ENCODE measurements at places on chromosomes 5 and 9. TPM values are rescaled to one million over a fixed set of nuclear protein-coding genes. Genes with fewer than 3 reads are reported as not detected.

Gene GAPT
- total RNA-seq, result not detected

Gene LPCAT1
- total RNA-seq, result 23.4 TPM

Gene GTF3C5
- total RNA-seq, result 69.3 TPM

Gene PCDHB3
- total RNA-seq, result 4.5 TPM

Gene CDC26
- 33.2 TPM for total RNA-seq

Gene PROB1
- 1.4 TPM for total RNA-seq

Gene IL3
- total RNA-seq, result not detected

Gene PRELID2
- total RNA-seq, result 10.7 TPM

Gene FBP2
- total RNA-seq, result not detected

Gene ACTBL2
- not detected for total RNA-seq

Gene TRIM14
- 9.4 TPM for total RNA-seq

Gene DPYSL3
- 68.0 TPM for total RNA-seq

Gene GDA
- 1.0 TPM for total RNA-seq

Gene BAAT
- total RNA-seq, result not detected

Gene WDR38
- total RNA-seq, result not detected

Gene PRRX2
- 32.1 TPM for total RNA-seq

Gene THBS4
- total RNA-seq, result 376 TPM

Gene DRD1
- not detected for total RNA-seq

Gene REEP5
- total RNA-seq, result 101 TPM

Gene PCDHGB4
- total RNA-seq, result 12.0 TPM

Gene INSL4
- total RNA-seq, result not detected

Gene NAA35
- 24.1 TPM for total RNA-seq

Gene UNC5A
- total RNA-seq, result not detected

Gene LCN9
- total RNA-seq, result not detected

Gene MEIKIN
- not detected for total RNA-seq

Gene CARTPT
- not detected for total RNA-seq

Gene MCTP1
- total RNA-seq, result 46.1 TPM

Gene SLCO4C1
- total RNA-seq, result not detected

Gene GPR151
- total RNA-seq, result not detected

Gene ALDH1B1
- 15.3 TPM for total RNA-seq

Gene C9orf153
- 2.9 TPM for total RNA-seq

Gene ISL1
- total RNA-seq, result not detected

Gene SLIT3
- 19.3 TPM for total RNA-seq

Gene CTXN3
- total RNA-seq, result not detected

Gene TRMO
- 30.9 TPM for total RNA-seq

Gene NMUR2
- total RNA-seq, result not detected

Gene SLC6A18
- total RNA-seq, result not detected

Gene IGFBPL1
- 0.60 TPM for total RNA-seq

Gene SVEP1
- 96.9 TPM for total RNA-seq

Gene RAI14
- total RNA-seq, result 71.9 TPM

Gene SCGB3A2
- not detected for total RNA-seq

Gene STPG3
- not detected for total RNA-seq

Gene PCDHGA8
- total RNA-seq, result 5.7 TPM

Gene PCDHA7
- 1.3 TPM for total RNA-seq

Gene GM2A
- 33.4 TPM for total RNA-seq

Gene KCNMB1
- 1.0 TPM for total RNA-seq

Gene ARID3C
- 0.30 TPM for total RNA-seq

Gene F2RL2
- total RNA-seq, result not detected

Gene PCDHB9
- 7.3 TPM for total RNA-seq

Gene XRCC4
- total RNA-seq, result 3.1 TPM

Gene GFI1B
- total RNA-seq, result not detected

Gene AMBP
- total RNA-seq, result not detected

Gene MYORG
- total RNA-seq, result 6.9 TPM
